ENCODE measurements at places on chromosomes 4 and X. TPM values are rescaled to one million over a fixed set of nuclear protein-coding genes. Genes with fewer than 3 reads are reported as not detected.
A peak's percentile ranks its signal among the peaks of the same experiment; 100 is the strongest.

Gene MAGEA8
- total RNA-seq: not detected

Gene RHOXF2
- not detected for total RNA-seq

Gene MND1
- total RNA-seq: 3.0 TPM

Gene XKRX
- 0.14 TPM for total RNA-seq

Gene ZNF185
- total RNA-seq: 8.1 TPM

Gene KCNIP4
- total RNA-seq: not detected

Gene ELOVL6
- total RNA-seq: 1.5 TPM

Gene SPANXD
- total RNA-seq: not detected

DNA sequence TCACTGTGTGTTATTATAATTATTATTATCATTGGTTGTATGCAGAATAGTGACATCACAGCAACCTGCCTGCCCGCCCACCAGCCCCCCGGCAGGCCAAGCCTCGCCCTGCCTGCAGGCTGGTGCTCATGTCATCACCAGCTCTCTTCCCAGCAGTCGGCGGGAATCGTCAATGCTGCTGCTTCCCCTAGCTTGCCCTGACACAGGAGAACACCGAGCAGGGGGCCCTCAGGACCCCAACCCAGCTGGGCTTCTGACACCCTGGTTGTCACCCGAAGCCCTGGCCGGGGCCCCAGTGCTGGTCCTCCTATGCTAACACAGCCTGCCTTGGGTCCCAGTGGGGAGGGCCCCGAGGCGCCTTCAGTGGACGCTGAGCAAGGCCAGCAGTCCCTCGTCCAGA is 100.6 kb downstream of the PPP2R2C start:
- DNase-seq: no peak

- DNase-seq: no peak
These were observed 28.3 kb upstream of the HPGD start for GRCh38 chr4:174550541-174550940.

DNA sequence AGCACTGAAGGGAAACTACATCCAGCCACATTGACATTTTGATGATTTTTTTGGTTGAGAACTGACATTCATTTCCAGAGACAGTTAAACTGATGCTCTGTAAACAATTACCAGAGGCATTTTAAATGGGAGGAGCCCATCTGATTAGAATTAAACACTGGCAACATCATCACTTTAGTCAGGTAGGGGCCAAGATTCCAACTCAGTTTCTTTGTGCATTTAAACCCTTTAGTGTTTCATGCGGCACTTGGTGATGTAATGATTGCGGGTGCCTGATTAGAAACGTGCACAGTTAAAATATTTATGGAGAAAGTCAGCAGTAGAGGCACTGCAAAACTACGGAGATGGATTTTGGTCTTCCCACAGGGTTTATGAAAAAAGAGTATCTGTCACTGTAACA is 16.1 kb downstream of the TNIP3 start:
- DNase-seq: no peak

DNA sequence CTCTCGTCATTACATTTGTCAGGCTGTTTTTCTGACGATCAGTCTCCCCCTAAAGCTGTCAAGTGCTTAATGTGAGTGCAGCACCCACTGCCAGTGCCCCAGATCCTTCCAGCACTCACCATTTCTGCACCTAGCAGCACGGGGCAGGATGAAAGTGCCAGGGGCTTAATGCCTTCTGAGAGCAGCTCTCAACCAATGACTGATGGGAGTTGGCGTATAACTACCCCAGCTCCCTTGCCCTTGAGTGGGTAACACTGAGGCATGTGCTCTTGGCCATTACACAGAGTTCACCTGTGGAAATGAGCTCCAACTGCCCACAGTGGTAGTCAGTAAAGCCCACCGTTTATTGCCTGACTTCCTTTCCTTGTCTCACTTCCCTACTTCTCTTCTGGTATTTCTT is 226.2 kb upstream of the BCOR start:
- no peak for DNase-seq

GRCh38 chrX:53511322-53511721 is 77.2 kb upstream of the HSD17B10 start:
- DNase-seq: no peak

- DNase-seq: no peak
These were observed at the start of gene FHDC1 for GRCh38 chr4:152935631-152936445. Gene FHDC1, plus strand, starts transcription at chr4:152936323. Its CDS starts 6,735 bp downstream, at chr4:152943058.

DNA sequence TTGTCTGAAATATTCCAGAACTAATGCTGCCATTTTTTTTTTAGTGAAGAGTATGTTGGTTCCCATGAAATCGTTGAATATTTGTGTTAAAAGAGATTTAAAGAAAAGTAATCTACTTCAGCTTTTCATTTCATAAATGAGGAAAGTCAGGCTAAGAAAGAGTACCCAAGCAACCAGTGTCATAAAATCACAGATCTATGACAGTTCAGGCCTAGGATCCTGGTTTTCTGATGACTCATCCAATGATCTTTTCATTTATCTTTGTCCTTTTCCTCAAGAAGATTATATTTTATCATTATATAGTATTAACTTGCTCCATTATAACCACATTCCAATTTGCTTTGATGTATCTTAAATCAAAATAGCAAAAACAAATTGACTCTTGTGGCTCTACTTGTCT is 139.4 kb upstream of the HCCS start:
- no peak for DNase-seq

- DNase-seq: no peak
These were observed 55.1 kb downstream of the RTL9 start for GRCh38 chrX:110413727-110414124.

- DNase-seq: no peak
These were observed 78.7 kb downstream of the WDFY3 start for GRCh38 chr4:84887824-84888223.

DNA sequence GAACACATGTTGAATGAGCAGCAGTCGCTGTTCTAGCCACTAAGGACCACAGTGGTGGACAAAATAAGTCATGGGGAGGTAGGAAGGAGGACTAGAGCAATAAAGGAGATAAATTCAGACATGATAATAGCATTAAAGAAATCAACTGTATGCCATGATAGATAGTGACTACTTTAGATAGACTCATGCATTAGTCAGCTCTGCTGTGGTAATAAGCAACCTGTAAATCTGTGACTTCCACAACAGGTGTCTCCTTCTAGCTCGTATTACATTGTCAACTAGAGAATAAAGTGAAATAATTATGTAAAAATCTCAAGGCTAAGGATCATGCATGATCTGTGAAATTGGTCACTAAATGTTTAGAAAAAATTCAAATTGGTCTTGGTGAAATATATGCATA is 77.9 kb downstream of the WWC2 start:
- DNase-seq: no peak

GRCh38 chr4:102174719-102175189 is 170.5 kb downstream of the SLC39A8 start:
- no peak for DNase-seq

DNA sequence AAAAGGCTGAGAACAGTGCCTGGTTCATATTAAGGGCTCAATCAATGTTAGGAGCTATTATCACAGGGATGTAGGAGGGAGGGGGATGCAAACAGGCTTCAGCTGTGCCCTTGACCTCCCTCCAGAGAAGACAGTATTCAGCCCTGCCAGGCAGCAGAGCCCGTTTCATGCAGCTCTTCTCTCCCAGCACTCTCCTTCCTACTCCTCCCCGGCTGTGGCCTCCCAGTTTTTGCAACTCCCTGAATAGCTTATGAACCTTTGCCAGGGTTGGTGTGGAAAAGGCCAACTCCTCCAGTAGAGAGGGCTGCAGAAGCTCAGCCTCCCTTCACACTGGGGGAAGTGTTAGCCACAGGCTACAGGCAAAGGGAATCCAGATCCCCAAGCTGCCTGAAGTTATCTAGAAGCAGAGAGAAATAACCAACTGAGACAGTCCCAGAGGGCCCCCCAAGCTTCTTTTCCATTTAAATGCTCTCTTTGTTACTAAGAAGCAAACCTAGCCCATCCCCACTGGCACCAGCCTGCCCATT is 31.7 kb upstream of the APLN start:
- DNase-seq: no peak

- no peak for DNase-seq
These were observed 121.0 kb downstream of the PCDH10 start for GRCh38 chr4:133270021-133270570.

GRCh38 chrX:2373615-2374014 is 127.2 kb downstream of the DHRSX start:
- no peak for DNase-seq

DNA sequence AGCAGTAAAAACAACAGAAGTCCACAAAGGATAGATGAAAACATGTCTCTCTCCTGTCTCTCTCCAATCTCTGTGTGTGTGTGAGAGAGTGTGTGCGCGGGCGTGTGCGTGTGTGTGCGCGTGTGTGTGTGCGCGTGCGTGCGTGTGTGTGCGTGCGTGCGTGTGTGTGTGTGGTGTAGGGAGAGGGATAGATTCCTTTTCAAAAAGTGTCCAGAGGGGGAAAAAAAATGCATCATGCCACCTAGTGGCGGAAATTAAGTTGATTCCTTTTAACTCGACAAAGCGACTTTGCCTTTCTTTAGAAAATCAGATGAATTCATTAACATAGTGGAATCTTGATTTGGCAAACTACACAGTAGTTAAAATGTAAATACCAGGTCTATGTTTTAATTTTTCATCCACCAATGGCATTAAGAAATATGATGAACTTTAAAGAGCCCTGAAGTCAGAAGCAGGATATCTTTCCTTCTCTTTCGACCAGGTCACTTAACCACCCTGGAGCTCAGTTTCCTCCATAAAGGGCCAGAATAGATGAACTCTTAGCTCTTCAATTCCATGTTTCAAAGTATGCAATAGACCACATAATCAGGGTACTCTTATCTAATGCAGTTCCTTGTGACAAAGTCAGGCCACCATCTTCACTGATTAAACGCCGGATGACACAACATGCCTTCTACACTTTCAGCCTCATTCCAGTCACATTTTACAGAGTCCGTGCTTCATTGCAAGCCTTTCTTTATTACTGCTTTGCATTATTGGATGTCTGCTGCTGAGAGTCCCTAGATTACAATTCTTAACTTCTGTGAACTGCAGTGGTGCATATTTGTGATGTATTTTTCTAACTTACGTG is 162.8 kb downstream of the FBXO8 start:
- peak; percentile 17 for DNase-seq

GRCh38 chr4:56410247-56411062 is 23.2 kb upstream of the AASDH start:
- peak; percentile 19 for DNase-seq

DNA sequence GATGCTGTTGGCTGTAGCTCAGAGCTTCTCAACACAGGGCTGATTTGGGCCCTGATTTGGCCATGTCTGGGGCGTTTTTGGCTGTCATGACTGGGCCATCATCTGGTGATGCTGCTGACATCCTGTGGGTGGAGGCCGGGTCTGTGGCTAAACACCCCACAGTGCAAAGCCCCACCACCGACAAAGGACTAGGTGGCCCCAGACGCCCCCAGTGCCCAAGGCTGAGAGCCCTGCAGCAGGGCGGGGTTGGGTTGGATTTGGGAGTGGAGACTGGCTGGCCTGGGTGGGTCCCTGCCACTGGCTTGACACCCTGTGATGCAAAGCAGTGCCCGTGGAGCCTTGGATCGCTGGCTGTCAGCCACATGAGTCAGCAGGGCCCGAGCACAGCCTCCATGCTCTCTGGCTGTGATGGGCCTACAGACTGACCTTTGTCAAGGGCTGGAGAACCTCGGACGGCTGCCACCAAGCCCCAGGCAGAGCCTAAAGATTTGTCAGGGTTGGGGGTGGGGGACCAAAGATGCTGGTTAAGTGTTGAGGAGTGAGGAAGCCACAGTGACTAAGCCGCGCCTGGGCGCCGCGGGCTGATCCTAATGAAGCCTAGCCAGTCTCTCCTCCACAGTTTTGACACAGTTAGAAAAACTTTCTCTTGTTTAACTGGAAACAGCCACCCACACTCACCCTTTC is 28.3 kb downstream of the CYTL1 start:
- DNase-seq: peak; percentile 62

DNA sequence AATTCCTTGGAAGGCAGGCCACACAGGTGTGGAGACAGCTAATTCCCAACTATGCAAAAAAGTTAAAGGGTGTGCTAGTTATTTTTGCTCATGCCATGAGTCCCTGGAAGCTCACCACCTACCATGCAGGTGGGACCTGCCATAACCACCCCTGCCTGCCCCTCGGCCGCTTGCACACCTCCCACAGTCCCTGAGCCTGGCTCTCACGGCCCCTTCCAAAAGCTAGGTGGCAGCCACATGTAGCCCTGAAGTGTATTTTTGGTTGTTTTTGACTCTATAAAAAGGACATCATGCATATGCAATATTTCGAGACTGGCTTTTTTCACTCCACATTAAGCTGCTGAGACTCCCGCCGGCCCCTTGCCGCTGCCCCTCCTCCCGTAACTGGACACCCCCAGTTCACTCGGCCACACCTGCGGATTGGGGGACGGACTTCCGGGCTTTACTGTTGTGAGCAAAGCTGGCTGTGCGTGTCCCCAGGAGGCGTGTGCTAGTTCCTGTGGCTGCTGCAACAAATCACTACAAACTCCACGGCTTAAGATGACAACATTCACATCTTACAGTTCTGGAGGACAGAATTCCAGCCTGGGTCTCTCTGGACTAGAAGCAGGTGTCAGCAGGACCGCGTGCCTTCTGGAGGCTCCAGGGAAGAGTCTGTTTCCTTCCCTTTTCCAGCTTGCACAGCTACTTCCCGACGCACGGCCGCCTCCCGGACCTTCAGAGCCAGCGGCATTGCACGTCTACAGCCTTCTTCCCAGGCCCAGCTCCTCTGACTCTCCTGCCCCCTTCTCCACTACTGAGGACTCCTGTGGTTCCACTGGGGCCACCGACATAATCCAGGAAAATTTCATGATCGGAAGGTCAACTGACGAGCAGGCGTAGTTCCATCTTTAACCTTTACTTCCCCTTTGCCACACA is 24.8 kb downstream of the ZFYVE28 start:
- DNase-seq: no peak

DNA sequence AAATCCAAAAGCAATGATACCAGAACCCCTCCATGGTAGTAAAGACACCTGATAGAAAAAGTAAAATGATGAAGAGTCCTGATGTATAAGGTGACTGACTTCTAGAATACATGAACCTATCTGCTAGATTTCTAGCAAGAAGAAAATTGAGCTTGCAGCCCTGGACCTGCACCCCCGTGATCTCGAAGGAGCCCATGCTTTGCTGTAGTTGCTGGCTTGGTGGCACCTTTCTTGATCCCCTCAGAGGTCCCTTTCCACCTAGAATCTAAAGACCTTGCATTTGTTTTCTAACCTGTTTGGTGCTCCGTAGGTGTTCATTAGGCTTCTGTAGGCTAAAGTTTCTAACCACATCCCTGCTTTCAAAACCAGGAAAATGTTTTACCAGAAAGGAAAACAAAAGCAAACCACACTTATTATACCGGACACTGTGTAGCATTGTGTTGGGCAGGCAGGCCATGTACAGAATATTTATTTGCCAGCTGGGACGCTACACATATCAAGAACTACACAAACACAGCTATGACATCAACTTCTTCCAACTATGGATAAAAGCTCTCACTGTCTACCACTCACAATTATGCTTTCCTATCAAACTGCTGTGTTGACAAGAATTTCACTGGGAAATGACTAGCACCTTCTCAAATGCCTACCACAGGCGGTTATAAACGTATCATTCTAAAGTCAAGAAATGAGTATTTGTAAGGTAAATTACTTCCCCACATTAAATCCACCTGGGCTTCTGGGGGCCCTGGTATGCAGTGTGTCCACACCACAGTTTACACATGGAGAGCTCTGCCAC is 316.2 kb downstream of the UNC5C start:
- DNase-seq: no peak

Measured in thoracic aorta (tissue), 2 donors.